ENCODE measurements at places on chromosomes 13 and 19.

GRCh38 chr19:36008336-36008978 lies at the start of gene SYNE4:
TSS of gene SYNE4 (minus strand) at chr19:36008813. CDS start at chr19:36008681, 132 bp downstream.
- DNase-seq, result peak; percentile 75

GRCh38 chr13:103282571-103283450 lies 216.6 kb upstream of the SLC10A2 start:
- DNase-seq, result no peak

DNA sequence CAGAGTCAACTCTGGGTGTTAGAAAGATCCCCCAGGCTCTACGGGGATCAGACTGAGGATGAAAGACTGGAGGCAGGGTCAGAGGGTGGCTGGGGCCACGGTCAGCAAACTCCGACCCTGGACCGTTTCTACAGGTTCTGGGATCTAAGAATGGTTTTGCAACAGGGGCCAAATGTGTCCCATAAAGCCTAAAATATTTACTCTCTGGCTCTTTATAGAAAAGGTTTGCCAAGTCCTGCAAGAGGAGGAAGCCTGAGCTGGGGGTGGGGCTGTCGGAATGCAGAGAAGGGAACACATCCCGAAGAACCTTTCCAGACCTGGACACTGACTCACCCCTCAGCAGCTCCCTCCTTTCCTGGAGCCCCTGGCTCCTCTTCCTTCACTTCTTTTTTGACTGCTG lies 20.7 kb downstream of the LIG1 start:
- DNase-seq, result no peak

DNA sequence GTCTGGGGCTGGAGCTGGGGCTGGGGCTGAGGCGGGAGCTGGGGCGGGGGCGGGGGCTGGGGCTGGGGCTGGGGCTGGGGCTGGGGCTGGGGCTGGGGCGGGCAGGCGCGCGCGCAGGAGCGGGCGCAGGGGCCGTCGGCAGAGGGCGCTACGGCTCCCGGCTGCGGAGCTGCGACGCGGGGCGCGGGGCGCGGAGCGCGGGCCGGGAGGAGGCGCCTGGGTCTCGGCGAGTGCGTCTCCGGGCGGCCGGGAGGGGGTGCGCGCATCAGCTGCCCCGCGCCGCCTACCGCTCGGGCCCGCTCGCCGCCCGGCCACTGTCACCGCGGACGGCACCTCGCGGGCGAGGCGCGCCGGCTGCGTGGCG lies 422 bp upstream of the MTUS2 start:
- no peak for DNase-seq

DNA sequence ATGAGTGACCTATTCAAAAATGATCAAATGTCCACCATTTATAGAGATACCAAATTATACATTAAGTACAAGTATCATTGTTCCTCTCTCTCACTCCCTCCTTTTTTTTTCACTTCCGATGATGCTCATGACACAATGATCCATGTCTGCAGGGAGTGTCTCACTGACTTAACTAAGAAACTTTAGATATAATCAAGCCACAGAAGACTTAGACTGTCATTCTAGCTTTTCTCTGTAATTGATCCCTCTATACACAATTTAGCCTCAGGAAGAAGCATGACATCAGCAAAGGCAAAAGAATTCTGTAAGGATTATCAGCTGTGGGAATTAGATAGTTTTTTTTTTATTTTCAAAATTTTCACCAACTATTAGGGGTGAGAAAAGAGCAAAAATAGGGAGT lies 734.9 kb upstream of the PCDH9 start:
- DNase-seq, result no peak

DNA sequence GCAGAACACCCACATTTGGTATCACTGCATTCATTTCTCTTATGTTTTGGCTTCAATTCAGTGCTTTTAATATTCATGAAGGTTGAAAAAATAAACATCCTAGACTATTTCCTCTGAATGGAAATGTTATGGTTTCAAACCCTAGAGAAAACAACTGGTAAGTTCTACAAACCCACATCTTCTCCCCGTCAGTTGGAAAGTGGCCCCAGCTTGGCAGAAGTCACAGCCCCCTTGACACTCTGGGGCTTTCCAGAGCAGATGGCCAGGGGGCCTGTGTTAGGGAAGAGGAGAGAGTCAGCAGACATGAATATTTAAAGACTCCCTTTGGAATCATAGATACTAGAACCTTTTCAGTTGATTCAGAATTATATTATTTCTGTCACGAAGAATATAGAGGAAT lies 123.9 kb downstream of the SHISA2 start:
- peak; percentile 19 for DNase-seq

DNA sequence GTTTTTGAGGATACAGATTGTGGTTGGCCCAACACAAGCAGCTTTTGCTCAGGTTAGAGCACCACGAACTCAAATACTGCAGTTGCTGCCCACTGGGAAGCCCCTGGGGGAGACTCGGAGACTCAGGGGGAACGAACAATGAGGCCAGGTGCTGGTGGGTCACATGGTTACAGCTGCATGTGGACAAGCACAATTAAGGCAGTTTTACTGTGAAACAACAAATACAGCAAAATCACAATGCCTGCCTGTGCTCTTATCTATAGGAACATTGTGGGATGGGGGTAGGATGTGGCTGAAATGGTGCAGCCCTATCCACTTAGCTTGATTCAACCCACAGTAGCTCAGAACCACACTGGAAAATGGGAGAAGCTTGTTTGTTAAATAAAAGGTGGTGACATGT lies 119.7 kb upstream of the SPATA13 start:
- no peak for DNase-seq

- no peak for DNase-seq
Measured at GRCh38 chr13:98368019-98368418, 190.9 kb upstream of the RNF113B start.

GRCh38 chr13:94154367-94154766 lies 325.1 kb downstream of the DCT start:
- no peak for DNase-seq

DNA sequence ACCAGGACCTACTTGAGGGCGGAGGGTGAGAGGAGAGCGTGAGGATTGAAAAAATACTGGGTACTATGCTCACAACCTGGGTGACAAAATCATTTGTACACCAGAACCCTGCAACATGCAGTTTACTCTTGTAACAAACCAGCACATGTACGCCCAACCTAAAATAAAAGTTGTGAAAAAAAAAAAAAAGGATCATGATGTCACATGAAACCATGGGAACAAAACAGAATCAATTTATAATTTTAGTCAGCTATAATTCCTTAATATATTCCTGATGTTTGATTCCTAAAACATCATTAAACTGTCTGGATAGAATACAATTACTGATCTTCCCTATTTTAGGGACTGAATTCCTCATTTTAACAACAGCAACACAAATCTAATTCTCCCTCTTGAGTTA lies 160.6 kb upstream of the SPRY2 start:
- DNase-seq, result no peak

DNA sequence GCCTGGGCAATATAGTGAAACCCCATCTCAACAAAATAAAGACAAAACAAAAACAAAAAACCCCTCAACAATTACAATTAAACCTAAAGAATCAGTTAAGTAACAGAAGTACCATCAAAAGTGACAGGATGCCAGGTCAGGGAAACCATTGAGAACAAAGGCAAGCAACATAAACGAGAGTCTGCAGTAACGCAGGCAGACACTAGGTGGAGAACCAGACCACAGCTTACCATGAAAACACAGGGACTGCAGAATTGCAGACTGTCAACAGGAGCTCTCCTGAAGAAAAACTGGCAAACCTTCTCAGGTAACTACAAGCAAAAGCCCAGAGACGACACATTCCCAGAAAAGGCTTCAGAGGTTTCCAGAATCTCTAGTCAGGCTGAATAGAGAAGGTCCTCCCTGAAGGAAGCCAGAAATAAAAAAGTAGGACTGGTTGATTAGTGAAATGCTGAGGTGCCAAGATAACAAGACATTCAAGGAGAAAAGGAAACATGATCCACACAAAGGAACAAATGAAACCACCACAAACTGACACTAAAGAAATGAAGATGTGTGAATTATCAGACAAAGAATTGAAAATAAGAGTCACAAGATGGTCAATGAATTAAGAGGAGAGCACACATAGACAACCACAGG lies 2.2 kb upstream of the ZNF665 start:
- DNase-seq, result peak; percentile 75

DNA sequence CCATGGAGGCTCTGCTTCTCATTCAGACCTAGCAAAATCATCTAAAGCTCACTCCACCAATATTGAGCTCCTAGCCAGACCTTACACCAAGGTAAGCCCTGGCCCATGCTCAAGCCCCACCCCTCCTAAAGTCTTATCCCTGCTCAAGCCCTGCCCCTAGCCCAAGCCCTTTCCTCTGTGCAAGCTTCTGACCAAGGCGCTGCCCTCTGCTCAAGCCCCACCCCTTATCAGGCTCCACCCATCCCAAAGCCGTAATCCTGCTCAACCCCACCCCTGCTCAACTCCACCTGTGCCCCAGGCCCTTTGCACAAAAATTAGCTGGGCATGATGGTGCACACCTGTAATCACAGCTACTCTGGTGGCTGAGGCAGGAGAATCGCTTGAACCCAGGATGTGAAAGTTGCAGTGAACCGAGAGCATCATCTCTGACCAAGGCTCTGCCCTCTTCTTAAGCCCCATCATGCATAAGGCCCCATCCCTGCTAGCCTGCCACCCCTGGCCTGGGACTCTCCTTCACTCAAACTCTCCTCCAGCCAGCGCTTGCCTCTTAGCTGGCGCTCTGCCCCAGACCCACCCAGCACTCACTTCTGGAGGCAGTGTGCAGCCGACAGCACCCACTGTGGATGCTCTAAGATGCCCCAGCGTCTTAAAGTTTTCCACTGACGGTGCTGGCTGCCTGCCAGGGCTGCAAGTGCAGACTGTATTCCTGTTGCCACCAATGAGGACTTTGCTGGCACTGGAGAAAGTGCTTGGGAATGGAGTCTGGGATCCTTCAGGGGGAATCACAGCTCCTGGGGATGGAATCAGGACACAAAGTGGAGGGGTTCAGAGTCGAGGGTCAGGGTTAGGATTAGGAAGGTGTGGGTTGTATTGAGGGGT lies 16.5 kb downstream of the KLK4 start:
- DNase-seq, result no peak

DNA sequence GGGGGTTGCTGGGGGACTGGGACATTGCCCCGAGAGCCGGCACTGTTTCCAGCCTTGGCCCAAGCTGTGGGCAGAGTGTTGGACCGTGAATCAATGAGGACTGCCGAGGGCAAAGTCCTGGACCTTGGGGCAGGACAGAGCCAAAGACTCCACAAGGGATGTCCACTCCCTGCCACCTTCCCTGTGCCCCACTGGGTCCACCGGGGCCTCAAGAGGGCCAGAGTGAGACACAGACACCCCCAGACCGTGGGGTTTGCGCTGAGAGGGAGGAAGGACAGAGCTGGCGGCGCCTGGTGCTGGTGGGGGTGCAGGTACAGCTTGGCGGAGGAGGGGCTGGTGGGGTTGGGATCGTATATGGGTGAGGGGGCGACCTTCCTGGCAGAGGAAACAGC lies 11.8 kb downstream of the MAST3 start:
- no peak for DNase-seq

DNA sequence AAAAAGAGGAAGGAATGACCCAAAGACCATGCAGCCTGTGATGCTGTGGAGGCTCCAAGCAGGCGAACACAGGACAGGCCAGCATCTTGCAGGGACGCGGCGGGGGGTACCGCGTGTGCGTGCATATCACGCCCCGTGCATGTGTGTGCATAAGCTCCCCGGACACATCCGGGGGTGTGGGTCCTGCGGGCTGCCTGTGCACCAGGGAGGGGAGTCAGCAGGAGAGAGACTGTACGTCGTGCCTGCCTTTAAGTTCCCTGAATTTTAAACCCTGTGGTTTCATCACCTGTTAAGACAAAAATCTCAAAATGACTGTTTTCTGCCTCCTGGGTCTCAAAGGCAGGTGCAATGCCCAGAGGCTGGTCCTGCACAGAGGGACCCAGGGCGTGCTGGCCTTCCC lies 16.6 kb downstream of the ADAT3 start:
- DNase-seq, result no peak

- DNase-seq, result no peak
Measured at GRCh38 chr13:41017817-41018601, 1.1 kb downstream of the ELF1 start.

DNA sequence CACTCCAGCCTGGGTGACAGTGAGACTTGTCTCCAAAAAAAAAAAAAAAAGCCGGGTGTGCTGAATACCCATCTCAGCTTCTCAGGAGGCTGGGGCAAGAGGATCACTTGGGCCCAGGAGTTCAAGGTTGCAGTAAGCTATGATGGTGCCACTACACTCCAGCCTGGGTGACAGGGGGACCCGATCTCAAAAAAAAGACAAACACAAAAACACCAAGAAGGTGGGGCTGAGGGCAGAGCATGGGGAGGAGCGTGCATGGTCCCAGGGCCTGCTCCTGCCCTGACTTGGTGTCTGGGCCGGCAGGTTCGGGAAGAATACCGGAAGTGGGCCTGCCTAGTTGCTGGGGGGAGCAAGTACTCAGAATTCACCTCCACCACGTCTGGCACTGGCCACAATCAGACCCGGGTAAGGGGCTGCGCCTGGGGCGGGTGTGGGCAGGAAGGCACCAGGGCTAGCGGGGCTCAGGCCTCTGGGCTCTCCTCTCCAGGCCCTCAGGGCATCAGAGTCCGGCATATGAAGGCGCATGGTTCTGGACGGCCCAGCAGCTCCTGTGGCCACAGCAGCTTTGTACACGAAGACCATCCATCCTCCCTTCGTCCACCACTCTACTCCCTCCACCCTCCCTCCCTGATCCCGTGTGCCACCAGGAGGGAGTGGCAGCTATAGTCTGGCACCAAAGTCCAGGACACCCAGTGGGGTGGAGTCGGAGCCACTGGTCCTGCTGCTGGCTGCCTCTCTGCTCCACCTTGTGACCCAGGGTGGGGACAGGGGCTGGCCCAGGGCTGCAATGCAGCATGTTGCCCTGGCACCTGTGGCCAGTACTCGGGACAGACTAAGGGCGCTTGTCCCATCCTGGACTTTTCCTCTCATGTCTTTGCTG lies 11.3 kb downstream of the DDX39A start:
- no peak for DNase-seq

- DNase-seq, result no peak
Measured at GRCh38 chr13:44142941-44143665, 230.5 kb upstream of the SERP2 start.

DNA sequence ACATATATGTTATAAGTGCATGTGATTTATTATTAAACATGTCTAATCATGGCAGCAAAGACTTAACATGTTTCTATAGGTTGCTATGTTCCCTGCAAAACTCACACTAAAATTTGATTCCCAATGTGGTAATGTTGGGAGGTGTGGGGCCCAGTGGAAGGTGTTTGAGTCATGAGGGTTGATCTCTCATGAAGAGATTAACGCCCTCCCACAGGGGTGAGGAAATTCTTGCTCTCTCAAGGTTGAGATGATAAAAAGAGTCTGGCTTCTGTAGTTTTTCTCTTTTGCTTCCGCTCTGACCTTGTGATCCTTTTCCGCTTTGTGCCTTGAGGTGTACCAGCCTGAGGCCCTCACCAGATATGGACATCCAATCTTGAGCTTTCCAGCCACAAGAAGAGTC lies 737.5 kb upstream of the SLITRK5 start:
- no peak for DNase-seq

GRCh38 chr13:49279885-49280284 lies 32.2 kb downstream of the CDADC1 start:
- DNase-seq, result no peak

DNA sequence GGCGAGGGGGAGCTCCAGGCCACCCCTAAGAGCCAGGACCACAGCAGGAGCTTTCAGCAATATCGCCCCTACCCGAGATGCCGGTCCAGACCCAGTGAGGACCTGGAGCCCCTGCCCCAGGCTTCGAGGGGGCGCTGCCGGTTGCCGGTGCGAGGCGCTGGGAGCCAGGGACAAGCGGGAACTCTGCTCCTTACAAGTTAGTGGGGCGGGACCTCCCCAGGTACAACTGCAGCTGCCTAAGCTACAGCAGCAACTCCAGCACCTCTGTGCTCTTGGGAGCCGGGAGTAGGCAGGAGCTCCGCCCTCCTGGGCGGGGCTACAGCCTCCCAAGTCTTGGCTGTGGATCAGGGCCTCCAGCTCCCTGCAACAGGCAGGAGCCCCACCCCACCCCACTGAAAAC lies 15.2 kb upstream of the TSC22D1 start:
- DNase-seq, result no peak
